ENCODE measurements at places on chromosomes 5 and 9.

DNA sequence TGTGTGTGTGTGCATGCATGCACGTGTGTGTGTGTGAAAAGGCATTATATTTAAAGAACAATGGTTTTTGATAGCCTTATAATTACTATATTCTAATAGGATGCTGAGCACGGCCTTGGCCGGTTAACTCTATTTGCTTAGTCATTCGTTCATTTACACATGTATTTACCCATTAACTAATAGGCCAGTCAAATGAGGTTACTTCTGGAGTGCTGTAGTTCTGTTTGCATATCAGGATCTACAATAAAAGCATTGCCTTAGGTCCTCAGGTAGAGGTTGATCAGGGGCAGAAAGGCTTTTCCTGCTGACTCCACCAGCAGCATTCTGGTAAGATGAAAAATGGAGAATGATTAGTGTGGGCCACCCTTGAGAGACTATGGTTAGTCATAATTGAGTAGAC is 219.0 kb downstream of the COMMD10 start:
- no peak for DNase-seq

GRCh38 chr5:66151030-66151429 is 6.9 kb downstream of the SREK1 start:
- no peak for DNase-seq

DNA sequence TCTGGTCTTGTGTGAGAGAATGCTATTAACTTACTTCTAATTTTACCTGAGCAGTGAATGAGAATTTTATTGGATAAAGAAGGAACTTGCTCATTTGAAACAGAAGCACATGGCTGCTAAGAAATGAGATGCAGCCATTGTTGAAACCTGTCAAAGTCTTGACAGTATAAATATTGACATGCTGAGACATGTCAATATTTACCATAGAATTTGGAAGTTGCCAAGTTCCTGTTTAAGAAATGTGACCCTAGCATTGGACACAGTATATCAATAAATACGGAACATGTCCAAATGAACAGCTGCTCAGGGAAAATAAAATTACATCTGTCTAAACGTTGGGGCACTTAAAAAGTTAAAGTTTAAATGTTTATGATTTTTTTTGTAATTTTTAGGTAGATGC is 7.8 kb downstream of the XRCC4 start:
- no peak for DNase-seq

GRCh38 chr5:121853850-121854249 is 2.2 kb downstream of the FTMT start:
- DNase-seq, result no peak

GRCh38 chr5:137481596-137481995 is 17.5 kb downstream of the SPOCK1 start:
- no peak for DNase-seq

GRCh38 chr9:116998305-116998704 is 311.2 kb downstream of the TRIM32 start:
- DNase-seq, result no peak

DNA sequence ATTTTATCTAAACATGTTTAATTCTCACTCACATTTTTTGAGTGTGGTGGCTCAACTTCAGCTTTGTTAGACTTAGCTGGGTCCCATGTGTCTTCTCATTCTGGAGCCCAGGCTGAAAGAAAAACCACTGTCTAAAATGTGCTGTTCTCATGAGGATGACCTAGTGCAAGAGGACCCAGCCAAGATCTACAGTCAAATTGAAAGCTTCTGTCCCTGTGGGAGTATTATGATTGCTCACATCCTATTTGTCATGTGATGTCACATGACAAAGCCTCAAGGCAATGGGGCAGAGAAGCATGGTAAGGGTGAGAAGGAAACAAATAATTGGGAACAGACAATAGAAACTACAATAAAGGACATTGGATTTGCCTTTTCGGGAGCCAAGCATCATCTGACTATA is 113.4 kb upstream of the ASTN2 start:
- DNase-seq, result no peak

- no peak for DNase-seq
Observed at GRCh38 chr5:52577546-52577945, 210.2 kb upstream of the ITGA1 start.

GRCh38 chr5:68343421-68343826 is 127.9 kb downstream of the PIK3R1 start:
- DNase-seq, result peak; percentile 89

DNA sequence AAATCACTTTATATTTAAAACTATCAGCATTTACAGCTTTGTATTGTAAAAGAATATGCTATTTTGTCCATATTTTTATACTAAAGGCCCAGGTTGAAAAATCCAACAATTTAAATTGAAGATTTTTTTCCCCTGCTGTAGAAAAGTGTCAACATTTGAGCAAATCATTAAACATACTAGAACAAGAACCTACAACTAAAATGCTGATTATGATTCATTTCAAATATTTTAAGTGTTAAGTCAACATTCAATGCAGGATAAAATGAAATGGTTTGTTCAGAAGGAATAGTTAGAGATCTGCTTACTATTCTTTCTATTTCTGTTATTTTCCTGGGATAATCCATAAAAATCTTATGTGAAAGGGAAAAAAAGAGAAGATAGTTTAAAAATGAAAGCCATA is 866.5 kb upstream of the DMAC1 start:
- no peak for DNase-seq

DNA sequence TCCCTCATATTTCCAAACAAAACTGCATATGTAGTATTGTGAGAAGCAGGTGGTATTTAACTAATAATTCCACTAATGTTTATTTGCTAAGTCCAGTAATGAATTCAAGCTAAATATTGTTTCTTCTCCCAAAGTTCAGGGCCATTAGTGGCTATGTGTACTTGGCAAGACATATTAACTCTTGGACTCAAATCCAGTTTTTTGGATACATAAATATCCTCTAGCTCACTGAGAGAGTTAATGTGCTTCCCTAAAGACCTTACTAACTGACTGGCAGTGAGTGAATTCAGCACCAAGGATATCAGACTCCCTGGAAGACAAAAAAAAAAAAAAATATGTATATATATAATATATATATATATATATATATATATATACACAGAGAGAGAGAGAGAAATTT is 214.1 kb downstream of the RAB3C start:
- DNase-seq, result no peak

DNA sequence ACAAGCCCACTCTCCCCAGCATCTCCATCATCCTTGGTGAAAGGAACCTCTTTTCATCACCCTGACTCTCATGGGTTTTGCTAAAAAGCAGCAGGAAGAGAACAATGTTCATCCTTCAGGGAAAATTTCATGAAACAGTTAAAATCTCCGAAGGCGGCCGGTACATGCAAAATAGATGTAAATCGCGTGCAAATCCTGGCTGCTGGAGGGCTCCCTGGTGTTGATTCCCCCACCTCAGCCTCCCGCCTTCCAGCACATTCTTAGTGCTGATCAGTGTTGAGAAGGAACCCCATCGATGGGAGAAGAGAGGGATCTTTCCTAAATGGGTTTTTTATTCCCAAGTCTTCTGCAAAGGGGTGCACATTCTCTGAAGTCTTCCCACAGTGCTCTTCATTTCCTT is 8.7 kb upstream of the GFI1B start:
- no peak for DNase-seq

- DNase-seq, result no peak
Observed at GRCh38 chr9:121219530-121219929, 17.9 kb upstream of the RAB14 start.

DNA sequence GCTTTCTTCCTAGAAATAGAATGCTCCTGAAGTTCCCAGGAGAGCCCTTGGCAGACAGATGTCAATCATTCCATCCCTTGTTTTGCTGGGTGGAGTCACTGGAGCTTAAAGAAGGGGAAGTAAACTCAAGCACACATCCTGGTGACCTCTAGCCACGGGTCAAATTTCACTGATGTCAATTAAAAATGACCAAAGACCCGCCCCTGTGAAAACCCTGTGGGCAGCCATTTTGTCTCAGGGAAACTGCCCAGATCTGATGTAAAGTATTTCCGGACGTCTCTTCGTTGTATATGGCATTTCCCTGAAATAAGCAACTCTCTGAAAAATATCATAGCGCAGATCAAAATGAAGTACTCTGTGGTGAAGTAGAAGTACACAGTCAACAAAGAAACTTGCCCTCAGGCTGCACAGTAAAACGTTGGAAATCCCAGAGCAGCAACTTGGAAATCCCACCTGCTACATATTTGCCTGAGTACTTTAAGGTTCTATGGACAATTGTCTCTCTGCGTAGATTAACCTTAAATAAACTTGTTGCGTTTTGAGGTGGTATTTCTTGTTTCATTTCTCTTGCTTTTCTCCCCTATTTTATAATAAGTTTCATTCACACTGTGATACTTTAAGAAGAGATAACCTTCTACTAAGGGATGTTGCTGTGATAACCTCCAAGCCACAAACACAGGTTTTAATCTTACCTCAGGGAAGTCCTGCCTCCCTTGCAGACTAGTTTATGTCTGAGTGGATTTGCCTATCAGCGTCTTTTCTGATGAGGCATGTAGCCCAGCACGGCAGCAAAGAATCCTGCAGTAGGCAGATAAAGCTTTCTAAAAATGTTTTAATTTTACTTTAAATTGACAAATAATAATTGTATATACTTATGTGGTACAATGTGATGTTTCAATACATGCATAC is 60.9 kb upstream of the PIP5K1B start:
- no peak for DNase-seq
